ENCODE measurements at places on chromosomes 1 and 21. TPM values are rescaled to one million over a fixed set of nuclear protein-coding genes. Genes with fewer than 3 reads are reported as not detected.

DNA sequence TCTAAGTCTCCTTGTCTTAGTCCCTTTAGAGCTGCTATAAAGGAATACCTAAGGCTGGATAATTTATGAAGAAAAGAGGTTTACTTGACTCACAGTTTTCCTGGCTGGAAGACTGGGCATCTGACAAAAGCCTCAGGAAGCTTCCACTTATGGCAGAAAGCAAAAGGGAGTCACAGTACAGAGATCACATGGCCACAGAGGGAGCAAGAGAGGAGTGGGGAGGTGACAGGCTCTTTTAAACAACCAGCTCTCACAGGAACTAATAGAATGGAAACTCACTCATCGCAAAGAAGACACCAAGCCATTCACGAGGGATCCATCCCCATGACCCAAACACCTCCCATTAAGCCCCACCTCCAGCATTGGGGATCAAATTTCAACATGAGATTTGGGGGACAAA, 68.8 kb downstream of the DDAH1 start:
- DNase-seq, result no peak

- DNase-seq, result no peak
Measured at GRCh38 chr1:151839457-151840403, at the start of gene C2CD4D. TSS of gene C2CD4D (minus strand) at chr1:151839820. CDS start at chr1:151838989, 831 bp downstream.

DNA sequence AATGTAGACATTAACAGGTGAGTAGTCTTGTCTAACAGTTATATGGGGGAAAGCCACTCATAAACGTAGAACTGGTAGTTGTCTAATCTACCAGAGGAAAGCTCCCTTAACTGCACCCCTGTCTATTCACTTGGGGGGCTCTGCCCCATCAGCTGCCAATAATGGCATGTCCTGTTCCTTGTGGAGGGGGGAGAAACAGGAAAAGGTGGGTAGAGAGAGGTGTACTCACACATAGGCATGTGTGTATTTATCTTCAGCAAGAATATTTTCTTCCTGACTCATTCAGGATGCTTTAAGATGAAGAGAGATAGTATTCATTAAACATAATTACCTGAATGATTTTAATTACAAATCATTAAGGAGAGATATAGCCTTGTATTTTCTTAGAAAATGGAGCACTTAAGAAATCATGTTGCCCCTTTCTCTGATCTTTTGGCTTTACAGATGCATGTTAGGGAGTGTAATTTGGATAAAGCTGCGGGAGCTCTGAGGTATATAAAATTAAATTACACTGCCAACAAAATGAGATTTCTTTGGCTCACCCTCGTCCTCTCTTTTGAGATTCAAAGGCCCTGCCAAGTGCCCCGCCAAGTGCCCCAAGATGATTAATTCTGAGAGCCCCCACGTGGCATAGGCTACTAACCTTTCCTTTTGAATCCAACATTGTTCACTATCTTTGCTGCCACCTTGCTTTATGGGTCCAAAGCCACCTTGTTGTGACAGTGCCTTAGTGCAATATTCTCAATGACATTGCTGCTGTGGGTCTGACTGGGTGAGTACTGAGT, 286.3 kb upstream of the LYPLAL1 start:
- no peak for DNase-seq

Gene KRTAP13-2
- total RNA-seq, result not detected

GRCh38 chr1:220750131-220750515, 2.0 kb downstream of the MTARC2 start:
- DNase-seq, result no peak
